ENCODE measurements at places on chromosomes 2 and 18. TPM values are rescaled to one million over a fixed set of nuclear protein-coding genes. Genes with fewer than 3 reads are reported as not detected.

CNTNAP5 gene
- total RNA-seq, result 0.29 TPM

USP40 gene
- total RNA-seq, result 50.0 TPM

ABCA12 gene
- 0.43 TPM for total RNA-seq

ATG16L1 gene
- total RNA-seq, result 20.0 TPM

SLC30A3 gene
- 3.1 TPM for total RNA-seq

ALK gene
- total RNA-seq, result 0.09 TPM

LOXHD1 gene
- 0.14 TPM for total RNA-seq

GRCh38 chr2:168992591-168993349, 38.4 kb downstream of the ABCB11 start:
- DNase-seq, result no peak

DNA sequence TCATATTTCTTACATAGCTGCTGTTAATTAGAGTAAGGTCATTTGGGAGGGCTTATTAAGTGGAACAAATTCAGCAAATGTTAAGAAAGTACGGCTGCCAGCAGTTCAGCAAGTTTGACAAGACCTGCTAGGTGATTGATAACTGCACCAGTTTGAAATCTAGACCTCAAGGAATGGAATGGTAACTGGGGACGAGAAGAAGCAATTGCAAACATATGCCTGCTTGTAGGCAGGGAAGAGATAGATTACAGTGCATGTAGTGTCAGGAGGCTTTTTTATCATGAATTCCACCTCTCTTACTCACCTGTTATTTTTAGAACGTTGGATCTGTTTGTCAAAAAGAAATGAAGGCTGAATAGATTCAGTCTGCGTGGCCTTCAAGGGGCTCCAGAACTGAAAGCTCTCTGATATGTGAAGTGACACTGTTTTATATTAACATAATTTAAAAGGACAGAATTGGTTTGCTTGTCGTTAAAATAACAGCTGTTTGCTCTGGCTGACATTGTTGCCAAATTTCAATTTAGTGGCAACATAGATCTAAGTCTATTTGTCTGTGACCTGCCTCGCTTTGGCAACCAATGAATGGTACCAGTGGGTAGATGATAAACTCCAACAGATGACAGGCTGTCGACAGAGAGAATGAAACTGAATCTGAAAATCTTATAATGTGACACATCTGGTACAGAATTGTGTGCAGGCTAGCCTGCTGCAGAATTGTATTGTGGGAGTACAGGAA, 199.3 kb downstream of the ZNF407 start:
- DNase-seq, result no peak

DNA sequence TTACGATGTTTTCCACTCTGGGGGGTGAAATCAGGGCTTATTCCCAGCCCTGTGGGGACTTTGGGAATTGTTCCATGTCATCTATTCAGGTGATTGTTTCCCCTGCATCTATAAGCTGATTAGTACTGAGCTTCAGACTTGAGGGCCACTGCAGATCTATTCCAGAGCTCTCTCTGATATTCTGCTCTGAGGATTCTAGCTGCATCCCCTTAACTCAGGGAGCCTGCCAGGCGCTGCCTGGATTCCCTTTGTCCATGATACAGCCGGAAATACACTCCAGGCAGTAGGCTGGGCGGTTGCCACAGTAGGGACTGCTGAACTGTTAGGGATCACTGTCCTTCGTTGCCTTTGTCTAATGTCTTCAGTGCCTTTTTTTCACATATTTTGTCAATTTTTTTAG, 31.3 kb downstream of the PTRHD1 start:
- DNase-seq, result no peak

- no peak for DNase-seq
Observed at GRCh38 chr18:63908858-63909257, 1.1 kb downstream of the SERPINB10 start.

GRCh38 chr18:62201870-62202269, 14.8 kb downstream of the RELCH start:
- DNase-seq, result no peak

- DNase-seq, result no peak
Observed at GRCh38 chr18:73733806-73734314, 413.8 kb downstream of the FBXO15 start.

- no peak for DNase-seq
Observed at GRCh38 chr2:57906152-57906732, 140.4 kb upstream of the VRK2 start.

Data from mesothelial cell of epicardium (in vitro differentiated cells).